Thyroid gland (tissue), 4 donors: ENCODE measurements at places on chromosomes 2 and 18. TPM values are rescaled to one million over a fixed set of nuclear protein-coding genes. Genes with fewer than 3 reads are reported as not detected.

DNA sequence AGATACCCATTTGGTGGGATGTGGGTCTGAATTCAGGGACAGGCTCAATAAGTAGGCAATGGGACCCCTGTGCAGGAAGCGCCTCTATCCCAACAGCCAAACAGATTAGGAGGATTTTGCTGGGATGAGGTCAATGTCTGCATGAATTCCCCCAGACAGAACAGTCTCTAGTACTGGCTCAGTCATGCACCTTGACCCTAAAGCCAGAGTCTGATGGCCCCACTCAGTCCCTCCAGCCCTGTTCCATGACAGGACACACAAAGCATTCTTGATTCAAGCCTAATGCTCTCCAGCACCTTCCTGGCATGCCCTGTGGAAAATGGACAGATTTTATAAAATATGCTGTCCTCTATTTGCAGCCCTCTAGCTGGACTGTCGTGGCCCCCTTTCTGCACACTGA, 49.8 kb upstream of the RAB6D start:
- no peak overlapping the region for H3K4me3 ChIP-seq
- no peak overlapping the region for H3K27ac ChIP-seq
- H3K27me3 ChIP-seq: no peaks in the 10 kb centered on the region
- no peak for DNase-seq
- H3K4me1 ChIP-seq: no peaks in the 10 kb centered on the region

- H3K4me3 ChIP-seq: no peak overlapping the region
- H3K27ac ChIP-seq: no peak overlapping the region
- H3K36me3 ChIP-seq: no peaks in the 10 kb centered on the region
- DNase-seq: no peak
These were observed 106.1 kb upstream of the ALKAL2 start for GRCh38 chr2:393711-394696.

GRCh38 chr2:17271416-17271815, 246.8 kb downstream of the RAD51AP2 start:
- H3K27me3 ChIP-seq: no peaks in the 10 kb centered on the region
- no peaks in the 10 kb centered on the region for H3K4me1 ChIP-seq
- no peaks in the 10 kb centered on the region for H3K36me3 ChIP-seq

Gene TMEM198
- 4.6 TPM for total RNA-seq

Gene RNF125
- 1.3 TPM for total RNA-seq

Gene CHST10
- 15.2 TPM for total RNA-seq

Gene COL4A3
- total RNA-seq: 59.7 TPM

Gene VIL1
- not detected for total RNA-seq
